A549 treated with AZD2906 at 1 μM for 4 hours (cell line): ENCODE measurements at places on chromosomes 5 and 9. TPM values are rescaled to one million over a fixed set of nuclear protein-coding genes. Genes with fewer than 3 reads are reported as not detected.

Gene ENC1
- total RNA-seq: 3.3 to 4.4 TPM (median 3.6 TPM) in 5 replicates

Gene ENTPD8
- total RNA-seq: 0.07 to 0.24 TPM (median 0.19 TPM) in 5 replicates

Gene LCN1
- 0.17 to 0.26 TPM (median 0.20 TPM) in 3 of 5 replicates, not detected in the others for total RNA-seq

Gene FSD1L
- 3.4 to 4.5 TPM (median 4.2 TPM) in 5 replicates for total RNA-seq

Gene TJP2
- total RNA-seq: 4.0 to 5.2 TPM (median 4.4 TPM) in 5 replicates

Gene PCDHA12
- 3.0 to 3.2 TPM (median 3.1 TPM) in 5 replicates for total RNA-seq

Gene GMCL2
- total RNA-seq: not detected in 5 replicates

Gene GPRIN1
- 8.2 to 9.6 TPM (median 9.2 TPM) in 5 replicates for total RNA-seq

Gene CDH6
- total RNA-seq: 0.07 to 0.11 TPM (median 0.07 TPM) in 4 of 5 replicates, not detected in the other
